Omental fat pad (tissue), 4 donors: ENCODE measurements at places on chromosomes 3 and 15. TPM values are rescaled to one million over a fixed set of nuclear protein-coding genes. Genes with fewer than 3 reads are reported as not detected.

Gene SRGAP3
- 5.3 TPM for total RNA-seq

Gene LINGO1
- total RNA-seq = 0.36 TPM

Gene MAGI1
- total RNA-seq = 30.3 TPM

Gene CLDN1
- total RNA-seq = 2.7 TPM

Gene CYP19A1
- not detected for total RNA-seq

Gene FANCD2OS
- not detected for total RNA-seq

Gene BNC1
- 1.1 TPM for total RNA-seq

Gene RLBP1
- total RNA-seq = not detected

Gene PP2D1
- total RNA-seq = not detected

Gene ZCWPW2
- 0.74 TPM for total RNA-seq

Gene ADAMTS17
- total RNA-seq = 1.6 TPM

Gene CELF6
- 1.3 TPM for total RNA-seq

Gene LRTM1
- total RNA-seq = not detected

Gene ATP10A
- total RNA-seq = 19.3 TPM

Gene TRIM69
- total RNA-seq = 11.9 TPM

Gene SERPINI2
- total RNA-seq = not detected

Gene ZMYND10
- 0.96 TPM for total RNA-seq

Gene SKIL
- total RNA-seq = 38.9 TPM

Gene ARHGEF26
- 12.0 TPM for total RNA-seq

Gene PLA2G4D
- total RNA-seq = 0.09 TPM

Gene ZPLD1
- total RNA-seq = not detected

Gene CCDC54
- not detected for total RNA-seq

Gene ALPK3
- 3.1 TPM for total RNA-seq

Gene SLC24A5
- total RNA-seq = not detected

Gene LMCD1
- 135 TPM for total RNA-seq

Gene CHSY1
- total RNA-seq = 85.3 TPM

Gene GUCA1C
- not detected for total RNA-seq

Gene GHSR
- total RNA-seq = not detected

Gene SV2B
- 4.9 TPM for total RNA-seq

Gene XYLB
- 2.1 TPM for total RNA-seq

Gene NPAP1
- total RNA-seq = not detected

Gene SLC26A6
- total RNA-seq = 17.8 TPM

Gene GABRR3
- total RNA-seq = not detected

Gene SNUPN
- total RNA-seq = 23.2 TPM

Gene SETD5
- total RNA-seq = 120 TPM

Gene FAM174B
- 9.9 TPM for total RNA-seq

Gene STAG1
- 57.5 TPM for total RNA-seq

Gene DPPA2
- not detected for total RNA-seq

Gene STXBP5L
- total RNA-seq = not detected

Gene SPESP1
- 4.1 TPM for total RNA-seq

Gene DUOXA2
- total RNA-seq = not detected

Gene WDR93
- 1.1 TPM for total RNA-seq

Gene CCR9
- not detected for total RNA-seq

Gene PAQR9
- 0.93 TPM for total RNA-seq

Gene LEKR1
- total RNA-seq = not detected

Gene PPP1R14D
- total RNA-seq = not detected

Gene SPPL2A
- 209 TPM for total RNA-seq

Gene TUSC7
- total RNA-seq = not detected

Gene CACNA2D3
- total RNA-seq = 6.1 TPM

Gene ROPN1
- total RNA-seq = not detected

Gene CTXN2
- not detected for total RNA-seq

Gene PARP9
- total RNA-seq = 19.0 TPM

Gene OXTR
- 1.1 TPM for total RNA-seq

Gene AMIGO3
- total RNA-seq = 2.9 TPM

Gene SMAD6
- total RNA-seq = 44.9 TPM

Gene ILDR1
- not detected for total RNA-seq

Gene SPATA12
- total RNA-seq = not detected

Gene ALAS1
- 31.1 TPM for total RNA-seq
